ENCODE measurements at places on chromosomes 2 and 18.

- DNase-seq: no peak
Observed at GRCh38 chr2:216905649-216906329, 45.9 kb upstream of the TNP1 start.

DNA sequence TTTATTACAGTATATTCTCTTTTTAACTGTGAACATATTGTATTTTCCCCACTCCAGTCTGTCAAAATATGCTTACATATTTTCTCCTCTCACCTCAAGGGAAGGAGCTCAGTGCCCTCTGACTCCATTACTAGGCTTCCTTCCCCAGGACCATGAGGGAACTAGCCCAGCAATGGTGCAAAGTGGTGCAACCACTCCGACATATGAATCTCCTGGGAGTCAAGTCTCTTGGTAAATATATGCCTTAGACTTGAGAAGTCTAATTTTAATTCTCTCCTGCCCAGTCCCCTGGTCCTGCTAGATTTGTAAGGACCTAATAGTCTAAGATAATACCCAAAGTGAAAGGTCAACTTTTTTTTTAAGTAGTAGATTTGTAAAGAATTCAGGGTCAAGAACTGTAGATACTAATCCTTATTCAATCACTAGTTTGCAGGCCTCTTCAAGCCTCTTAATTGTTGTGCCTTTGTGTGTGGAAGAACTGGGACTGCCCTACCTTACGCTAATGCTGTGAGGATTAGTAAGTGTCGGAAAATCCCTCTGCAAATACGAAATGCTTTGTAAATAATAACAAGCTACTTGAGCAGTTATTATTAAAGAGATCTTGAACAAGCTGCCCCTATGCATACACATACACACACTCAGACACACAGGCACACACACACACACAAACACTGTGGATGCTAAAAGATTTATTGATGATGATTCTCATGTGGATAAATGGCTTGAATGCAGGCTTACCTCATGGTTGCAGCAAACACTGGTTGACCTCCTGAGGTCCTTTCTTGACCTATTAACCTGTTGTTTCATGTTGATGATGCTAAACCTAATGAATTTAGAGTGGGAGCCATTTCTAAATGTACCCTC is 251.2 kb upstream of the PARD3B start:
- DNase-seq: no peak

GRCh38 chr2:16629044-16629443 is 36.6 kb downstream of the CYRIA start:
- DNase-seq: no peak

- peak; percentile 18 for DNase-seq
Observed at GRCh38 chr2:152055366-152056108, 43.3 kb downstream of the CACNB4 start.

GRCh38 chr2:164967781-164968228 is 12.5 kb upstream of the SLC38A11 start:
- DNase-seq: peak; percentile 100

- DNase-seq: no peak
Observed at GRCh38 chr18:73639788-73640187, 507.8 kb downstream of the FBXO15 start.

DNA sequence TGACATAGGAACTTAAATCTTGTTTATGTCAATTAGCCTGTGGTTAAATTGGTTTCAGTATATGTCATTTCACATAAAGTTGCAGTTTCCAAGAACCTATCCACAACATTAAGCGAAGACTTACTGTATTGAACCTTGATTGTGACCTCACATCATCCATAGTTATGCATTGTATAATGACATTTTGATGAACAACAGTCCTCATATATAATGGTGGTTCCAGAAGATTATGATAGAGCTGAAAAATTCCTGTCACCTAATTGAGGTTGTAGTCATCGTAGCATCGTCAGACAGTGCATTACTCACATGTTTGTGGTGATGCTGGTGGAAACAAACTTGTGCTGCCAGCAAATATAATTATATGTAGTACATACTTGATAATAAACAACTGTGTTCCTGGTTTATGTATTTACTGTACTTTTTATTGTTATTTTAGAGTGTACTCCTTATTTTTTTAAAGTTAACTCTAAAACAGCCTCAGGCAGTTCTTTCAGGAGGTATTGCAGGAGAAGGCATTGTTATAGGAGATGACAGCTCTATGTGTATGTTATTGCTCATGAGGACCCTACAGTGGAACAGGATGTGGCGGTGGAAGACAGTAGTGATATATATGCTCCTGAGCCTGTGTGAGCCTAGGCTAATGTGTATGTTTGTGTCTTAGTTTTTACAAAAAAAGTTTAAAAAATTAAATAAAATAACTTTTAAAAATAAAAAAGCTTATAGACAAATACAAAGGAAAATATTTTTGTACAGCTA is 56.6 kb downstream of the UBE2E3 start:
- peak; percentile 36 for DNase-seq

- no peak for DNase-seq
Observed at GRCh38 chr2:23658466-23658942, 268.4 kb downstream of the ATAD2B start.

GRCh38 chr2:233258211-233258610 is 6.7 kb downstream of the ATG16L1 start:
- DNase-seq: no peak

DNA sequence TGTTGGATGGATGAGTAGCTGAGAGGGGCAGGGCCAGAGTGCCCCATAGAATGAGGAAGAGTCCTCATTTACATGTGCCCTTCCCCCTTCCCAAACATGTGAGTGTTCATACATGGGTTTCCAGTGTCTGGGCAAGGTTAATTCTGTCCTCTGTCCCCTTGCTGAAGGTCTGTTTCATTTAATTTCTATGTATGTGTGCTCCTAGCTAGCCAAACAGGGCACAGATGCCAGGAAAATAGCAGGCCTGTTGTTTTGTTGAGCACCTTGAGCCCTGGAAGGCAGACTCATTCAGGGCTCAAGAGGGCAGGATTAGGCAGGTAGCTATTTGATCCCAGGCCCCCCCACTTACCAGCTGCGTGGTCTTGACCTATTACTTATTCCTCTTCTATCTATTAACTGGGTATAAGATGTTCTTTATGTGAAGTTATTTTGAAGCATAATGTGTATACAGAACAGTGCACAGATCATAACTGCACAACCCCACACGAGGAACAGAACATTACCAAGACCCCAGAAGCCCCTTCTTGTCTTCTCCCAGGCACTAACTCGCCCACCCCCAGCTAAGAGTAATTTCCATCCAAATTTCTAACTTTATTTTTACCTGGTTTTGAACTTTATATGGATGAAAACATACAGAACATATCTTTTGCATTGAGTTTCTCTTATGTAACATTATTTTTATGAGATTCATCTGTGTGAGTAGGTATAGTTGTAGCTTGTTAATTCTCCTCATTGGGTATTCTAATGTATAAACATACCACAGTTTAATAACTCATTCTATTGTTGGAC is 164.3 kb downstream of the RPIA start:
- no peak for DNase-seq

DNA sequence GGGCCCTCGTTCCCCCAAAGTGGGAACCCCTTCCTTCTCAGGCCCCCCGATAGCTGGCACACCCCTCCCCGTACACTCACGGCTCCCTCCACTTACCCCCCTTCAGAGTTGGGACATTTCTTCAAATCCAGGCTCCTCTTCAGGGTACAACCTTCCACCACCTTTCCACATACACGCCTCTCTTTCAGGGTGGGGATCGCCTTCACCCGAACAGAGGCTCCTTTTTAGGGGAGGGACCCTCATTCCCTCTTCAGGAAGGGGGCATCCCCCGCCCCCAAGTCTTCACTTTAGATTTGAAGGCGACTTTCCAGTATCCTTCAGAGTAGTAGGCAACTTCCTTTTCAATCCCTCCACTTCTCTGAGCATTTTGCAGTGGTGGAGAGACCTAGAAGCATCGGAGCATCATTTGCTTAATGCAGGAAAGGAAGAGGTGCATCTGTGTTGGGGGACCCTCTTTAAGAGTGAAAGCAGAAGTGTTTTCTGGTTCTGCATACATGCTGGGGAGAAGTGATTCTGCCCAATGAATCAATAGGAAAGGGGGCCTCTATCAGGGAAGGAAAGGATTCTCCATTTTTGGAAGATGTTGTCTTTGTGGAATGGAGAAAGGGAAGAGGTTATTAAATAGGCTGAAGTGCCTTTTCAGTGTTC is 845 bp downstream of the EML4 start:
- DNase-seq: no peak

- peak; percentile 70 for DNase-seq
Observed at GRCh38 chr2:75602724-75603342, 42.1 kb upstream of the EVA1A start.

- DNase-seq: no peak
Observed at GRCh38 chr18:77148289-77148688, 15.7 kb upstream of the MBP start.

- no peak for DNase-seq
Observed at GRCh38 chr2:3585261-3586109, 9.4 kb upstream of the COLEC11 start.

GRCh38 chr2:34162231-34162630 is 563.1 kb upstream of the FAM98A start:
- no peak for DNase-seq

- no peak for DNase-seq
Observed at GRCh38 chr2:95268211-95269035, 5.8 kb upstream of the PROM2 start.

DNA sequence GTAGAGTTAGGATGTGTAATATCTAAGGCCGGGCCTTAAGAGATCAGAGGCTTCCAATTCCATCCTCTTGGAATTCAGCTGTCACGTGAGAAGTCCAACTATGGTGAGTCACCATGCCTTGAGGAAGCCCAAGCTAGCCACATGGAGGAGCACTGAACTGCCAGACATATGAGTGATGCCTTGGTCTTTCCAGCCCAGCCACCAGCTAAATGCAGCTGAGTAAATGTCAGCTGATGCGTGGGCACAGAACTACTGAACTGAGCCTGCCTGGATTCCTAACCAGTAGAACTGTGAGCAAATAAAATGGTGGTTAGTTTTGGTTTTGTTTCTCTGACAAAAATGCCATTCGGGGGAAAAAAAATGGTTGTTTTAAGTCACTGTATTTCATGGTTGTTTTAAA is 153.7 kb upstream of the SERTAD2 start:
- peak; percentile 97 for DNase-seq

DNA sequence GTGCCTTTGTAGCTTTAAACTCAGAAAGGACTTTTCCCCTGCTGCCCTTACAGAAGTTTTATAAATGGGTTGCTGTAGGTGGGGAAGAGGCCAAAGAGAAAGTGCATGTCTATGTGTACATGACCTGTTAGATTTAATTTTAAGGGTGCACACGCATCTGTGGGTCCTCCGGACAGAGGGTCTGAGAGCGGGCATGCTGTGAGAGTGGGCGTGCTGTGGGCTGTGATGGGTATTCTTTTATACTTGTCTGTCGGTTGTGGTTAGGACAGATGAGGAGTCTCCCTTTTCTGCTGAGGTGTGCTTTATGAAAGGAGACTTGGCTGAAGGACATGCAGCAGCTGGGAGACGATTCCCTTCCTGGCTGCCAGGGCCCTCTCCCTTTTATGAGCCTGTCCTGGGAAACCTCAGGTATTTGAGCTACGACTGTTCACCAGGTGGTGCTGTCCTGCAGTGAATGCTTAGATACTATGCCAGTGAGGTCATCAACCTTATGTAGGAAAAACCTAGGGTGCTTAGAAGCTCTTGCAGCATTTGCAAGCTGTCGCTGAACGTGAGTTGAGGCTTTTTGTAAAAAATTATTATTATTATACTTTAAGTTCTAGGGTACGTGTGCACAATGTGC is 67.5 kb downstream of the TANC1 start:
- DNase-seq: peak; percentile 71

DNA sequence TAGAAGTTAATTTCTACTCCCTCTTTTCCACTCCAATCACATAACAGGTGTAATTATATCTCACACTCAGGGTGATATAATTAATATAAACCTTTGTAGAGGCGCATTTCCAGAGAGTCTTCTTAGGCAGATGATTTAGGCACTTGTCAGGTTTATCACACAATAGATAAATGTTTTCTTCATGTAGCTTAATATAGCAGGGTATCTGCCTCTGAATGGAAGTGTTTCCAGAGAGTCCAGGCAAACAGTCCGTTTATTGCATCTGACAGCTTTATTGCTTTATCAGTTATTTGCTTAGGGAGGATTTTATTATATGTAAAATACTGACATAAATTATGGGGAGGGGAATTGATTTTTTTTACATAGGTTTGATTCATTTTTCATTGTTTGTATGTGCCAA is 766.3 kb downstream of the SLC4A3 start:
- DNase-seq: no peak

DNA sequence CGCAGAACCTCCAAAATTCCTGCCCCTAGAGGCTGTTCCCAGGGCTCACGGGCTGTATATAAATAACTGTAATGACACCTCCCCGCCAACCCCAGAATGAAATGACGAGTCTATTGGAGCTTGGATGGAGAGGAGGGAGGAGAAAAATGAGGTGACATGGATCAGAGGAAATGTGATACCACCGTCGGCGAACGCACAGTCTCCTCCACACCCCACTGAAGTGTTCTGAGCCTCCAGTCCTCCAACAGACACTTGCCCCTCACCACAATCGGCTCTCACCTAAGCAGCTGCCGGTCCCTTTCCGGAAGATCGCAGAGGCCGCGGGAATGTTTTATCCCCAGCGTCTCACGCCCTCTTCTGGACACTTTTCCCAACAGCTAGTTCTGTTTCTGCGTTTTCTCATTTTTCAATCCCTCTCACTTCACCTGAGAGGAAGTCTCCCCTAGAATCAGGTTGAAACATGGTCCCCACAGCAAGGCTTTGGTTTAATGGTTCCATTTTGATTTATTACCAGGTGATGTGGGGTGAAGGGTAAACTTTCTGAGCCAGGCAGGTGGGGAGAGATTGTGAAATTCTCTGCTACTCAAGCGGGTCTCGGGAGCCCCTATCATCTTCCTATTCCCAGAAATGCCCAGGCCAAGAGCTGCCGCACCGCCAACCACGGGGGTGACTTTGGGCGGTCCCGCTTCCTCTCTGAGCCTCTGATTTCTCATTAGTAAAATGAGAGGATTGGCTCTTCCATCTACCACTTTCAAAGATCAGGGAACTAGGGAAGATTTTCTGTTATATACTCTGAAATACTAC is 9.1 kb upstream of the MYO5B start:
- DNase-seq: no peak

- DNase-seq: no peak
Observed at GRCh38 chr2:183029219-183029618, 9.0 kb downstream of the NCKAP1 start.

DNA sequence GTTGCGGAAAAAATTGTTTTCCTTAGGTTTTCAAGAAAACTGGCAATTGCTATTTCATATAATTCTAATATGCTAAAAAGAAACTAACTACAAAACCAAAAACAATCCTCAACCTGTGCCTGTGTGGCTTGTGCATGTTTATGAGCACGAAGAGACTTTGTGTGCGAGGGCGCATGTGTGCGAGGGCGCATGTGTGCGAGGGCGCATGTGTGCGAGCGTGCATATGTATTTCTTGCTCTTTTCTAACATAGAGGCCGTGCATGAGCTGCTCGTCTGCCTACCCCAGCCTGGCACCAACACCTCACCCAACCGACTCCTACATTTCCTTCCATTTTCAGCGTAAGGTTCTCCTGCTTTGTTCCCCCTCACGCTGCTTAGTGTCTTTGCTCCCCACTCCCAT is 211.6 kb downstream of the DOK6 start:
- DNase-seq: no peak

- no peak for DNase-seq
Observed at GRCh38 chr2:181462033-181462432, 4.8 kb downstream of the ITGA4 start.
